GM04504 (cell line): ENCODE measurements at places on chromosomes 3 and 15.

GRCh38 chr15:98653686-98654085, 5.3 kb downstream of the IGF1R start:
- no peak for DNase-seq

DNA sequence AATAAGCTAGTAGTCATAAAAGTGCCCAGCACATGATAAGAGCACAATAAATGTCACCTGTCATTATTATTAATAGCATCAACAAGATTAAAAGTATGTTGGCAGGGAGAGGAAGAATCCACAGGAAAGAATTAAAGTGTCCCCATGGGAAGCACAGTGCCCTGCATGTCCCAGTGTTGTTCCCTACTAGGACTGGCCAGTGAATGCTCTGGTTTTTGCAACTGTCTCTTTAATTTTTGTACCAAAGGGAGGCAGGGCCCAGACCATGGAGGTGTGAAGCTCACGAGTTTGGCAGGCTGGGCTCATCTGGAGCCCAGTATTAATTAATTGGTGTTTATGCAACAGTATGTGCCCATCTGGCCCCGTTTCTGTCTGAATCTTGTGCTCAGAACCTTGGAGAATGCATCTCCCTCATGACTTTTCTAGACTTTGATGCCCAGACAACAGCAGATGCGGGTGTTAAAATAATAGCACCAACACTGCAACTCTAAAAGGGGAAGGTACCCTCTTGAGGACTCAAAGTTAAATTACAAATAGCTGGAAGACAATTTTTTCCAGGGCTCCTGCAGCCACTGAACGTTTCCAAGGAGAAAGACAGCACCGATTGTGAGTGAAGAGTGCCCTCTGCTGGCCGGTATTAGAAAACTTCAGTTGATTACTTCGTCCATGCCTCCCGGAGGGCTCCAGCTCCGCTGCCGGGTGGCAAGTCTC, 71.9 kb upstream of the SPATA12 start:
- DNase-seq, result peak; percentile 51

- no peak for DNase-seq
Measured at GRCh38 chr15:74847432-74847831, 4.5 kb upstream of the ULK3 start.

DNA sequence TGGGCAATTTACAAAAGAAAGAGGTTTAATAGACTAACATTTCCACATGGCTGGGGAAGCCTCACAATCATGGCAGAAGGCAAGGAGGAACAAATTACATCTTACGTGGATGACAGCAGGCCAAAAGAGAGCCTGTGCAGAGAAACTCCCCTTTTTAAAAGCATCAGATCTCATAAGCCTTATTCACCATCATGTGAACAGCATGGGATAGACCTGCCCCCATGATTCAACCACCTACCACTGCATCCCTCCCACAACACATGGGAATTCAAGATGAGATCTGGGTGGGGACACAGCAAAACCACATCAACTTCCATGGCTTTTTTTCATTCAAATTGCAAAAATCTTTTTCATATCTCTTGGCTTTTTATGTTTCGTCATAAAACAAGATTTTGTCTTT, 67.6 kb upstream of the GADL1 start:
- no peak for DNase-seq

DNA sequence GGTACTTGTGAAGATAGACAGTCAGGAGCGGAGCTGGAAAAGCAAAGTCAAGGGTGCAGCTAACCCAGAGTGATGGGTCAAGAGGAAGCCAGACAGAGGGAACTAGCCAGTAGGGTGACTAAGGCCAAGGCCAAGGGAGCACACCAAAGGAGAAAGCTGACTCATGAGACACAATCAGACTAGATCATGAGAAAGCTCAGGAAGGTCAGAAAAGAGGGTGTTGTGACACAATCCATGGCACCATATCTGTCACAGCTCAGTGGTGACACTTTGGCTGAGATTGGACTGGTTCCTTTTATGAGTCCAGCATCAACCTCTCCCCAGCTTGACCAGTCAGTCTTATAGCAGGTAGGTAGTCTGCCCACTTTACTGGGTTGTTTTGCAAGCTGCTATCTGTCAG, 22.2 kb downstream of the P2RY1 start:
- no peak for DNase-seq
